ENCODE measurements at places on chromosomes 2 and 18. TPM values are rescaled to one million over a fixed set of nuclear protein-coding genes. Genes with fewer than 3 reads are reported as not detected.

DNA sequence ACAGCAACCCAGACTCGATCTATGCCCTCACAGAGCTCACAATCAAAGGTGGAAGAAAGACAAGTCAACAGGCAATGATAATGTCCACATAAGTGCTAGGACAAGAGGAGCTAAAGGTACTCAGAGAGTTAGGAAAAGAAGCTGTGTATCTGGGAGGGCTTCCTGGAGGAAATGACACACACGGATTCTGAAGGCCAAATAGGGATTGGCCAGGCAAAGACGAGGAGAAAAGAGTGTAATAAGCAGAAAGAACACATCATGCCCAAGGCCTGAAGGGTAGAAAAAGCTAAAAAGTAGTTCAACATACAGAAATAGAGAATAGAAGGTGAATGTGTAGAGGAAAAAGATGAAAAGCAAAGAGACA lies 36.1 kb downstream of the VIT start:
- H3K4me1 ChIP-seq, result peaks cover 16% of the 10 kb centered on the region
- no peak overlapping the region for H3K4me3 ChIP-seq
- no peak for DNase-seq
- H3K27me3 ChIP-seq, result no peaks in the 10 kb centered on the region

DNA sequence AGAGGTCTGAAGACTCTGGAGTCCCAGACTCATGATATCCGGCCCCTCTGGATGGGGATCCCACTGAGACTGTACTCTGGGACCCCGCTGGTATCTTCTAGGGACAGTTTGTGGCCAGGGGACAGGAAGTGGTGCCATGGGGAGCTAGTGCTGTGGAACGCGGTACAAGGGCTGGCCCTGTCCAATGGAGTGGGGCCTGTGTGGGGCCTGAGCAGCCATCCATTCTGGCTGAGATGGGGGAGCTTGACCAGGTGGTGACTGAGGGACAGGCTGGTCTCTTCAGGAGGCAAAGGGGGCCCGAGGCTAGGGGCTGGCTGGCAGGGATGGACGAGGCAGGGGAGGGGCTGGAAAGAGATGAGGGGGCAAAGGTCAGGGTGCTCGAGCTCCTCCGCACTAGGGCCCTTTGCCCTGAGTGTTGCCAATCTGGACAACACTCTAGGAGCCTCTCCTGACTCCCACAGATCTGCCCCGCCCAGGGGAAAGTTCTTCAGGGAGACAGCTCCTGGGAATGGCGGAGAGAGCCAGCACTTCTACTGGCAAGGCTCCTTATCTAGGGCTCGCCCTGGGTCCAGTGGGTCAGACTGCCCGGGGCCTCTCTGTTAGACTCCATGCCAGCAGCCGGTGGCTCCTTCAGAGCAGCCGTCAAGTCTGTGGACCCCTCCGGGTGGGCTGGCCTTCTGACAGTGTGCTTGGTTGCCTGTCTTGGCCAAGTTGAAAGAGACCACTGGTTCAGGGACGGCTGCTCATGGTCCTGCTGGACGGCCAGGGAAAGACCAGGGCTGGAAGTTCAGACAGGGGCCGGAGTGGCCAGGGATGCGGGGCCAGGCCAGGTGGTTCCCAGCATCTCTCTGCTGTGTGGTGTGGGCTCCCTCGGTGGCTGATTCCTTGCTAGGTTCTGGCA lies 12.3 kb downstream of the MALL start:
- H3K4me3 ChIP-seq, result no peak overlapping the region
- H3K27me3 ChIP-seq, result no peaks in the 10 kb centered on the region
- H3K36me3 ChIP-seq, result no peaks in the 10 kb centered on the region
- DNase-seq, result no peak

DNA sequence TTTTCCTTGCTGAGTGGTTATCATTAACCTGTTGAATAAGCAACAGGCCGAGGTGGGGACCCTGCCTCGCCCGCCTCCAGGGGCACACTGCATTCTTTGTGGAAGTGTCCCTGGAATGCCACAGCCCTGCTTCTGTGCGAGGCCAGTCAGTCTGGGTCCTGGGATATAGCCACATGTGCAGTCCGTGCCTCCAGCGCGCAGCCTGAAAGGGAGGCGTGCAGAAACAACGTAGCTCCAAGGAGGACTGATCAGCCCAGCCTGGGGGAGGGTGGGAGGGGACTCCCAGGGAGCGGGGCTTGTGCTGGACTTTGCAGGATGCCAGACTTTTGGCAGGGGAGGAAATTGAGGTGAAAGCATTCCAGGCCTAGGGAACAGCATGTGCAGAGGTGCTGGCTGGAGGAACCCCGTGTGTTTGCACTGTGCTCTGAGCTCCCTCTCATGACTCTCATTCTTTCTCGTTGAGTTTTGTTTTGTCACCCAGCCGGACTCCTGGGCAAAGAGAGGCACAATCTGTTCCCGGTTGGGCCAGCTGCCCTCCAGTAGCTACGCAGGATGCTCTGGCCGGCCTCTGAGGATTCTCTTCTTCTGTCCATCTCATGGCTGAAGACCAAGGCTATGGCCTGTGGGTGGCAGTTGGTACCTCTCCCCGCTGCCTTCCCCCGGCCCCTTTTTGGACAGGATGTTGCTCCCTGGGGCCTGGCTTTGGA lies 39.7 kb downstream of the HPCAL1 start:
- H3K36me3 ChIP-seq, result no peaks in the 10 kb centered on the region
- no peaks in the 10 kb centered on the region for H3K27me3 ChIP-seq
- H3K4me1 ChIP-seq, result peaks cover 15% of the 10 kb centered on the region
- no peak for DNase-seq
- no peak overlapping the region for H3K4me3 ChIP-seq

DNA sequence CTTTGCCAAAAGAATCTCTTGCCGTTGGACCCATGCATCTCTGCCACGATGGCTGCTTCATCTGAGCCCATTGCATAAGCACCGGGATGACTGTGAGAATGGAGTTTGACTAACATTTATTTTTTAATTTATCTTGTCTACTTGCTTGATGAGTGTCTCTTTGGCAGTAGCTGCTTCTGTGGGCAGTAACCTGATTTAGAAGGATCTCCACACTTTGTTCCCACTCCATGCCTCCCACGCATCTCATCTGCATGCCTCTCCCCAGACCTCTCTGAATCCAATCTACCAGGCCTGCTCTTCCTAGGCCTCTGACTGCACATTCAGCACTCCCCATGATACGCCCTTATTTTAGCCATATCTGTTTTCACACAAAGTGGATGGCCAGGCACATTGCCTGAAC lies 23.7 kb upstream of the TMX3 start:
- DNase-seq, result no peak
- no peaks in the 10 kb centered on the region for H3K27me3 ChIP-seq
- no peaks in the 10 kb centered on the region for H3K4me1 ChIP-seq

DNA sequence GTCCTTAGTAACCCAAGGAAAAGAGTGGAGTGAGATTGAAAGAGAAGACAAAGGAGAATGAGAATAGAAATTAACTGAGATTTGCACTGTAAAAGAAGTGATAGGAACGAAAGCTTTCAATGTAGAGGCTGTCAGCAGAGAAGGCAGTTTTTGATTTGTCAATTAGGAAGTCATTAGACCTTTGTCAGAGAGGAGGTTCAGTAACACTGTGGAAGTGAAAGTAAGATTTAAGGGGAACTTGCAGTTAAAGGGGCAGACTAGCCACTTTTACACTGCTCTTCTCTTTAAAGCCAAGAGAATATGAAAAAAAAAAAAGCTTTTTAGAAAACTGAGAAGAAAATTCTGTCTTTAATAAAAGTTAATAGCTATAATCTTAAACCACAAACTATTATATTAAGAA lies 11.5 kb upstream of the KYNU start:
- no peaks in the 10 kb centered on the region for H3K27me3 ChIP-seq
- H3K4me1 ChIP-seq, result peaks cover 20% of the 10 kb centered on the region
- no peaks in the 10 kb centered on the region for H3K36me3 ChIP-seq
- no peak overlapping the region for H3K27ac ChIP-seq
- no peak for DNase-seq

DNA sequence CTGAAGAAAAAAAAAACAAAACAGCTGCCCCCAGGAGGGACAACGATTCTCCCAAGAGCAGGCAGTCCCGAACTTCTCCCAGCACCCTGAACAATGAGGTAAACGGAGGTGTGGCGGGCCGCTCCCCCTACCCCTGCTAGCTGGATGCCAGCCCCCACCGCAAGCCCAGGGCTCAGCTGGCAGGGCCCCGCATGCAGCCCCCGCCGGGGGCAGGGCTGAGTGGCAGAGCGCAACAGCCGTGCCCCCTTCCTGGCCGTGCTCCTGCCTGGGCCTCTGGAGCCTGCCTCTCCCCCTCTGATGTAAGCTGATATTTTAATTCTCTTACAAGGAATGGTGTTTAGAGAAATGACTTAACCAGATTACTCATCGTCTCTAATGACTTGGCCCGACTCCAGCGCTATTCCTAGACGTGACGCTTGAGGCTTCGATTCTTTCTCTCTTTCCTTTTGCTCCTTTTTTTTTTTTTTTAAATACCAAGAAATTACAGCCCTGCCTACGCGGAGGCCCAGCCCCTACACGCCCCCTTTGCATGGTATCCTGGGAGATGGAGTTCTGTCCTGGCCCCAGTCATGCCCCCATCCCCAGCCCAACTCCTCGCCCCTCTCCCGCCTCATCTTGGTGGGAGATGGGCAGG lies 4.6 kb upstream of the ARID5A start:
- H3K27me3 ChIP-seq, result no peaks in the 10 kb centered on the region
- peaks cover 53% of the 10 kb centered on the region for H3K4me1 ChIP-seq
- H3K36me3 ChIP-seq, result peaks cover 4% of the 10 kb centered on the region
- DNase-seq, result peak; percentile 96

SCN1A gene
- not detected for total RNA-seq

- H3K4me1 ChIP-seq, result no peaks in the 10 kb centered on the region
- no peaks in the 10 kb centered on the region for H3K27me3 ChIP-seq
- H3K4me3 ChIP-seq, result no peak overlapping the region
- no peak for DNase-seq
- no peak overlapping the region for H3K27ac ChIP-seq
These were observed 104.7 kb downstream of the HNRNPLL start for GRCh38 chr2:38498045-38498481.

DNA sequence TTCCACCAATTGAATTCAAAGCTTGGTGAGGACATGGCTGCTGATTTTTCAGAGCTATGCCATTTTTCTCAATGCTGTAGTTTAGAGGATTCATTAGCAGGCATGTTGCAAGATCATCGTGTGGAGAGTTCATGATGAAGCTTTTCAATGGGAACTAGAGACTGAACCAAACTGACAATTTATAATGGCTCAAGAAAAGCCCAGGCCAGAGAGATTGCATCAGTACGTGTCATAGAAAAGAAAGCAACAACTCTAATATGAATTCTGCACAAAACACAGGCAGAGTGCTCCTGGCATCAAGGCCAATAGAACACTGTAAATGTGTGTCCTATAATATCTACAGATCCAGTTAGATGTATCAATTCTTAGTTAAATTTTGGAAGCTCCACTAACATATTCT lies 477.6 kb downstream of the LRP1B start:
- no peaks in the 10 kb centered on the region for H3K36me3 ChIP-seq
- H3K27me3 ChIP-seq, result no peaks in the 10 kb centered on the region
- H3K4me1 ChIP-seq, result no peaks in the 10 kb centered on the region
- DNase-seq, result no peak

DNA sequence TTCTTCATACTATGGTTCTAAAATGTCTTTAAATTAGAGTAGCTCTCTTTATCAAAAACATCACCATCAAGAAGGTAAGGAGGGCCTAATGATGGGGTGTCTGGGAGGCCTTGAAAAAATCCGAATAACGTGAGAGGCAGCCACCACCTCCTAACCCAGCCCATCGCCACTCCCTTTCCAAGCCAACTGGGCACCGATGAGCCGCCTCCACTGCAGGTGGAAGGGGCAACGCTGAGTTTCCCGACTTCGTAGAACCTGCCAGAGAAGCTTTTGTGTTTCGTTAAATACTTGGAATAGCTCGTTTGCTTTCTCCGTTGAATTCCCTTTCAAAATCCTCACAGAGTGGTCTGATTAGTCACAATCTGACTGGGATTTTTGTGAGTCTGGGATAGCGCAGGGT lies 22.0 kb upstream of the RPL31 start:
- H3K4me3 ChIP-seq, result no peak overlapping the region
- DNase-seq, result no peak
- H3K27me3 ChIP-seq, result no peaks in the 10 kb centered on the region
- no peak overlapping the region for H3K27ac ChIP-seq
- H3K4me1 ChIP-seq, result peaks cover 9% of the 10 kb centered on the region
- no peaks in the 10 kb centered on the region for H3K36me3 ChIP-seq

GRCh38 chr2:30933496-30933895 lies 126.2 kb upstream of the CAPN13 start:
- no peak for DNase-seq
- no peak overlapping the region for H3K27ac ChIP-seq
- H3K4me1 ChIP-seq, result no peaks in the 10 kb centered on the region
- H3K27me3 ChIP-seq, result 0 out of 2 replicates have a peak, but pooled peaks cover 2% of the 10 kb centered on the region
- H3K4me3 ChIP-seq, result no peak overlapping the region

DNA sequence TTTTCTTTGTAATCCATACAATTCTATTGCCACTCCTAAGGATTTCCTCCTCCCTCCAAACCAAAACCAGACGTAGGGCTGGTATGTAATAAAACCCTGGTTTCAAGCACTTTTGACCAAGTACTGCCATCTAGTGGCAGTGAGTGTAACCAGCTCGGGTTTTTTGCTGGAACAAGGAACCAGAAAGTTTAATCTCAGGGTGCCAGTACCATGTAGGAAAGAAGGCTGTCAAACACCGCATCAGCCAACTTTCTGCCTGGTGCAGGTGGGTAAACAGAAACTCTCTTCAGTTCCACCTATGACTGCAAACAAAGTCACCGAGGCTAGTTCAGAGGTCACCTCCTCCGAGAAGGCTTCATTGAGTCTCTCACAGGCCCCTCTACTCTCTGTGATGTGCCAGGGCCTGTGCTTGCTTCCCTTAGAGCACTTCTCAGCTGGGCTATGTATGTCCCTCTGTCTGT lies 10.2 kb upstream of the THNSL2 start:
- no peaks in the 10 kb centered on the region for H3K4me1 ChIP-seq
- no peak for DNase-seq
- no peak overlapping the region for H3K27ac ChIP-seq
- no peaks in the 10 kb centered on the region for H3K27me3 ChIP-seq
- H3K4me3 ChIP-seq, result no peak overlapping the region

SERPINB7 gene
- 8.5 TPM for total RNA-seq

GRCh38 chr2:162731917-162732804 lies 106.4 kb downstream of the KCNH7 start:
- no peaks in the 10 kb centered on the region for H3K4me1 ChIP-seq
- DNase-seq, result no peak
- H3K27ac ChIP-seq, result no peak overlapping the region
- no peak overlapping the region for H3K4me3 ChIP-seq
- H3K27me3 ChIP-seq, result no peaks in the 10 kb centered on the region

DNA sequence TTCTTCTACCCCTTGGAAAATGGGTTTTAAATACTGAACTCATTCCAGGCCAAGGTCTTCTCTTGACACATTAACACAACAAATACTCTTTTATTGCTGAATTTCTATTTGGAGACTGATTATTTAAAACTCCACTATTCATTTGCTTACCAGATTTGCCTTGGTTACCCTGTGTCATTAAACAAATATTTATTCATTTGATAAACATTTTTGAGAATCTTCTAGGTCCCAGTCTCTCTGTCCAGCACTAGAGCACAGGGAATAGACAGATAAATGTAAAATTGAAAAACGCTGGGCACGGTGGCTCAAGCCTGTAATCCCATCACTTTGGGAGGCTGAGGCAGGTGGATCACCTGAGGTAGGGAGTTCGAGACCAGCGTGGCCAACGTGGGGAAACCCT lies 9.8 kb upstream of the MRO start:
- no peak for DNase-seq
- no peak overlapping the region for H3K4me3 ChIP-seq
- no peaks in the 10 kb centered on the region for H3K27me3 ChIP-seq
- H3K27ac ChIP-seq, result no peak overlapping the region

- DNase-seq, result no peak
- H3K36me3 ChIP-seq, result no peaks in the 10 kb centered on the region
- no peaks in the 10 kb centered on the region for H3K27me3 ChIP-seq
- no peaks in the 10 kb centered on the region for H3K4me1 ChIP-seq
These were observed 29.6 kb upstream of the TMEM177 start for GRCh38 chr2:119649364-119649917.
